ENCODE measurements at places on chromosomes 1 and 21.

GRCh38 chr1:168976267-168976666 is 130.2 kb upstream of the ATP1B1 start:
- no peak for DNase-seq

DNA sequence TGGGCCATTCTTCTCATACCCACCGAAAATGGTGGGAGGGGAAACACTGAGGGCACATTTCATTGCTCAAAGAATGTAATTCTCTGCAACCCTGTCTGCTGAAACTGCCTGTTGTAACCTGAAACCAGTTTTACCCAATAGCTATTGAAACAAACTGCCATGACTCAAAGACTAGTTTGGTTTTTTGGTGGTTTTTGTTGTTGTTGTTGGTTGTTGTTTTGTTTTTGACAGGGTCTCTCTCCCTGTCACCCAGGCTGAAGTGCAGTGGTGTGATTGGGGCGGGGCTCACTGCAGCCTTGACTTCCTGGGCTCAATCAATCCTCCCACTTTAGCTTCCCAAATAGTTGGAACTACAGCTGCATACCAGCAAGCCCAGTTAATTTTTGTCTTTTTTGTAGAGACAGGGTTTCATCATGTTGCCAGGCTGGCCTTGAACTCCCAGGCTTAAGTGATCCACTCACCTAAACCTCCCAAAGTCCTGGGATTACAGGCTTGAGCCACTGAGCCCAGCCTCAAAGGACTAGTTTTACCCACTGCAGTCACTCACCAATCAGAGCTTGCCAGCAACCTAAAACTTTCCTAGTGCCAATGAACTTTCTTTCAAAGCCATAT is 2.1 kb upstream of the IPP start:
- DNase-seq: no peak

GRCh38 chr1:56578963-56579875 is at the start of gene PLPP3:
Gene PLPP3, minus strand, starts transcription at chr1:56579563. Its CDS starts 547 bp downstream, at chr1:56579016.
- peak; percentile 10 for DNase-seq

- no peak for DNase-seq
These were observed 27.1 kb upstream of the LEPR start for GRCh38 chr1:65393347-65393746.

DNA sequence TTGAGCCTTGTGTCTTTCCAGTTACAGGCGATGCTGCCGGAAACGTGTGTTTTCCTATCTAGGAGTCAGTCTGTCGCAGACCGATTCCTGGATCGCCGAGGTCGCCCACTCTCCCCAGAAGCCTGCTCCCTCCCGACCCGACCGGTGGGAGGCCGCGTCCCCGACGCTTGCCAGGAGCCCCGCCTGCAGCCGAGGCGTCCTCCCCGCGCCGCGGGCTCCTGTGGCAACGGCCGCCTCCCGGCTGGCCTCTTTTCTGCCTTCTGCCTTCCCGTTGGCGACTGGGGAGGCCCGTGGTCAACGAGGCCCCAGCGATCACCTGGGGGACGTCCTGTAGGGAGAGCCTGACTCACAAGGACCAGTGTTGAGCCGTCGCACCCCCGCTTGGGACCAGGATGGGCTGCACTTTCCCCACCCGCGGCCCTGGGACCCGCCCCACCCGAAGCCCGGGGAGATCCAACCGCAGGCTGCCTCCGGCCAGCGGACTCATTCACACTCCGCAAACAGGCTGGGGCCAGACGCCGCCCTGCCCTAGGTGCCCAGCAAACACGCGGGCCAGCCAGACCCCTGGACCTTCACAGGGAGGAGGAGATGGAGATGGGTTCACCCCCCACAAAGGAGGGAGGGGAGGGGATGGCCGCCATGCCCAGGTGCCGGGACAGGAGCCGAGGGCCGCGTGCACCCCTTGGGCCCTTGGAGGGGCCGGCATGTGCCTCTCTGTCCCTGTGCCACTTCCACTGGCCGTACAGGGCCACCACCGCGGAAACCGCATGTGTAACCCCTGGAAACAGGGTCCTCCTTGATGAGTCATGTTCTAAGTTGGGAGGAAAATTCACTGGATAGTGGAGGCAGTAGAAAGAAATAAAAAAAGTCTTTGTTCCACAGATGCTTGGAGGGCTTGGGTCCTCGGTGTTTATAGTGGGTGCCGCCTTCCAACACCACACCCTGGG is 7.2 kb upstream of the COL6A1 start:
- DNase-seq: no peak

DNA sequence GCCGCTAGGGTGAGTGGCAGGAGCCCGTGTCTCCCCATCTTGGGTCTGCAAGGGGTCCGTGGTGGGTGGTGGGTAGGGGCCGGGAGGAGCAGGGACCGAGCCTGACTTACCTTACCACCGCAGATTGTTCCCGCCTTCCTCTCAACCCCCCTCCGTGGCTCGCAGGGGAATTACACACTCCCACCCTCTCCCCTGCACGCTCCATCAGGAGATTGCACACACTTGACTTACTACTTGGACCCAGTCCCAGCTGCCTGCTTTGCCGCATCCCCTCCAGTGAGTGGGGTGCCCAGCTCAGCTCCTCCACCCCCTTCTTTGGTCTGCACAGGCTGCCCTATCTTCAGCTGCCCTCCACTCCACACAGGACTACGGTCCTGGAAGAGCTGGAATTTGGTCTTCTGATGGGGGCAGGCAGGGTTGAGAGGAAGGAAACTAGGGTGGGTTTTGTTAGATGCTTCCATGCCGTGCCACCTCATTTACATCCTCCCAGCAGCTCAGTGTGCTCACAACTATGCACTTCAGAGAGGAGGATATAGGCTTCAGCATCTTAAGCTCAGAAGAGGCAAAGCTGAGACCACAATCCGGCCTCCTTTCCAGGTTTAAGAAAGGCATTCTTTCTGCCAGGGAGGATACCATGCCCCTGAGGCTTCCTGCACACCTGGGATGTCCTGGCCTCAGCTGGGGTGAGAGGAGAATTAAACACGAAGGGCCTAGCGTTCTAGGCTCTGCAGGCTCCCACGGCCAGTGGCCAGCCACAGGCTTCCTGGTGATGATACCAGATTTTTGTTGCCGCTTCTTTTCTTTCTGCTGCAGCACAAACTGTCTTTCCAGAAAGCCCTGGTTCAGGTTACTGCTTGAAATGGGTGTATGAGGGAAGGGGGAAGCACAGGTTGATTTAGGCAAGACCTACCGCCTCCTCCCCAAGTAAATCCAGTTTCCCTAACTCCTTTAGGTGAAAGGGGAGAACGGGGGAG is 2.3 kb downstream of the KCNC4 start:
- no peak for DNase-seq

DNA sequence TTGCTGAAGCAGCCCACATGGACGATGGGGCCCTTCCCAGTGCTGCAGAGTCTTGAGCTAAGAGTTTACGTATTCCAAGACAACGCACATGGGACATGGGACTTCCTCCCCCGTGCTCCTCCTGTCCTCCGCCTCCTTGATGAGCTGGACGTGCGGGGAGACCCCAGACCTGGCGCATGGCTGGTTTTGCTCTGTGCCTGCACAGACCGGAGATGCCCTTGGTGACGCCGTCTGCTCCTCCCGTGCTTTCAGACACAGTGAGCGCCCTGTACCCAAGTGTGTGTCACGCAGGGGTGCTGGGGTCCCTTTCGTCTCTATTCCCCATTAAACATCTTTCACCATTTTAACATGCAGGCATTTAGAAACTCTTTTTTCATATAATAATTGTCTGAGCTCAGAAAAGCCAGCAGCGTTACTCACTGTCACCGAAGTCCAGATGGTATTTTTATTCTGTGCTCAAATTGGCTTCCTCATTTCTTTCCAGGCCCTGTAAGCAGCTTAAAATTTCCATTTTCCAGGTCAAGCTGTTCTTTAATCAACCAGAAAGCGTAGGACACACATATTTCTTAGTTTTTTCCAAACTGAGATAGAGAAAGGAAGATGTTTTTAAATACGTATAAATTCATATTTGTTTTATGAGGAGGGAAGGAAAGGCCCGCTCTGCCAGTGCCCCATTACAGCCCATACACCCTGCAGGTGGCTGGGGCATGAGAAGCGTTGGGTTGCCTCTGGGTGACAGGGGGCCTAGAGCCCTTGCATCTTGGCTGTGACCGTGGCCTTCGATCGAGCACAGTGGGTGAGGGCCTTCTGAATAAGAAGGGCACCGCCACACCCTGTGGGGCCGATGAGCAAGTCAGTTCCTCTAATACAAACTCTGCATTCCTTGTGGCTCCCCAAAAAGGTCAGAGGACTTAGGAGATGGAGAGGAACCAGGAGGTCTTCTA is 17.9 kb upstream of the ZBTB21 start:
- no peak for DNase-seq

- no peak for DNase-seq
These were observed 70.1 kb upstream of the EDEM3 start for GRCh38 chr1:184824691-184825323.

GRCh38 chr1:53987880-53988279 is 30.1 kb downstream of the LDLRAD1 start:
- DNase-seq: no peak

GRCh38 chr1:232635778-232636356 is 5.9 kb upstream of the SIPA1L2 start:
- DNase-seq: no peak

DNA sequence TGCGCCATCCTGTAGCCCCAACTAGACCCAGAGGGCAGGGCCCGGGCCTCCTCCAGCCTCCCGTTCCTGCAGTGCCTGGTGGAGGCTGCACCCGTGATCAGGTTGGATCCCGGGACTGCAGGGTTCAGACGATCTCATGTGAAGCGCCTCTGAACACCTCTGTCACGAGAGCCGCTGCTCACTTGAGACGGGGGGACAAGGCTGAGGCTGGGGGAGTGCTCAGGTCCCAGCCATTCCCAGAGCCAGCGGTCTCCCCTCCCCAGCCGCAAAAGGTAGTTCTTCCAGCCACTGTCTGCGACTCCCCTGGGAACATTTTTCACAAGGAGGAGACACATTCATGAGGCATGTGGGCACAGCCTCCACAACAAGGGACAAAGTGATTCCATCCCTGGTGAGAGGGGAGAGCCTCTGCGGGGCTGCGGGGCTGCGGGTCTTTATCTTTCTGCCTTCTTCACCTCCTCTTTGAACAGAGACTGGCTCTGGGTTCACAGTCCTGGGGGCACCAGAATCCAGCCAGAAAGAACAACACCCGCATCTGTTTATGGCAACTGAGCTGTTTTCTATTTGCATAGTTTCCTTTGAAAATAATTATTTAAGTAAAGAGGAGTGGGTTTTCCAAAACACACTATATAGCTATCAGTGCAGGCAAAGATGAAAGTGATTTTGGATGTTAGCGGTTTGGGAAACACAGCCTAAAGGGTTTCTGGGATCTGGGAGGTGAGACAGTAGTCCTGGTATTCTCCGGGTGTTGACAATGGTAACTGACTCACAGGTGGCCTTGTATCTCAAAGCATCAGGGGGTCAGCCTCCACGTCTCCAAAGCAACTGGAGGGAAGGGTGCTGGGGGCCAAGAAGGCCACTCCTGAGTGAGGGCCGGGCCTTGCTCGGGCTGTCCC is 13.0 kb upstream of the LDLRAP1 start:
- DNase-seq: no peak

GRCh38 chr1:227372726-227373130 is 54.4 kb upstream of the CDC42BPA start:
- DNase-seq: no peak

GRCh38 chr1:15055736-15056415 is 97.7 kb upstream of the TMEM51 start:
- no peak for DNase-seq

GRCh38 chr1:21317035-21317689 is 26.9 kb upstream of the ECE1 start:
- no peak for DNase-seq

GRCh38 chr1:15426492-15427279 is 11.6 kb upstream of the CTRC start:
- no peak for DNase-seq

GRCh38 chr1:7591565-7591964 is 179.5 kb upstream of the VAMP3 start:
- no peak for DNase-seq

DNA sequence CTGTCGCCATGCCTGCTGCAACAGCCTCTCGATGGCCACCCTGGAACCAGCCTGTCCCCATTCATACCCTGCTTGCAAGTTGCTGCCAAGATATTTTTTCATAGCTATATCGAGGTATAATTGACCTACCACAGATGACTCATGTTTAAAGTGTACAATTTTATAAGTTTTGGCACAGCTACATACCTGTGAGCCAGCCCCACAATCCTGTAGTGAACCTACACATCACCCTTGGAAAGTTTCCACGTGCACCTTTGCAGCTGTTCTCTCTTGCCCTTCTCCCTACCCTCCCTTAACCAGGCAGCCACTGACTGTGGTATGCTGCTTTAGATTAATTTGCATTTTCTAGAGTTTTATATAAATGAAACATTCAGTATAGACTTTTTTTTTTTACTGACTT is 23.0 kb upstream of the KCNJ6 start:
- no peak for DNase-seq

- no peak for DNase-seq
These were observed 129.6 kb downstream of the DPYD start for GRCh38 chr1:97791251-97791650.

GRCh38 chr1:43447891-43448708 is 5.6 kb downstream of the HYI start:
- no peak for DNase-seq

- DNase-seq: no peak
These were observed 89.2 kb downstream of the CASZ1 start for GRCh38 chr1:10707208-10707607.

- no peak for DNase-seq
These were observed 17.2 kb upstream of the ZBTB8B start for GRCh38 chr1:32447469-32448185.

- no peak for DNase-seq
These were observed at the start of gene HSPG2 for GRCh38 chr1:21937034-21937371. Gene HSPG2, minus strand, starts transcription at chr1:21937310. Its CDS starts 93 bp downstream, at chr1:21937217.

GRCh38 chr21:34205811-34206571 is 132.6 kb downstream of the MRPS6 start:
- DNase-seq: no peak

DNA sequence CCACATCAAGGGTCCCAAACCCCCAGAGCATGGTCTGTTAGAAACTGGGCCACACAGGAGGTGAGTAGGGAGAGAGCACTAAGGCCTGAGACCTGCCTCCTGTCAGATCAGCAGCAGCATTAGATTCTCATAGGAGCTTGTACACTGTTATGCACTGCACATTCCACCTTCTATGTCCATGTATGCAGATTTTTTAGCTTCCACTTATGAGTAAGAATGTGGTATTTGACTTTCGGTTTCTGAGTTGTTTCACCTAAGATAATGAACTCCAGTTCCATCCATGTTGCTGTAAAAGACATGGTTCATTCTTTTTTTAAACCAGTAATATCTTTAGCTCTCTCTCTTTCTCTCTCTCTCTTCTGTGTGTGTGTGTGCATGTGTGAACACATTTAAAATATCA is 663 bp upstream of the GBP6 start:
- peak; percentile 87 for DNase-seq

DNA sequence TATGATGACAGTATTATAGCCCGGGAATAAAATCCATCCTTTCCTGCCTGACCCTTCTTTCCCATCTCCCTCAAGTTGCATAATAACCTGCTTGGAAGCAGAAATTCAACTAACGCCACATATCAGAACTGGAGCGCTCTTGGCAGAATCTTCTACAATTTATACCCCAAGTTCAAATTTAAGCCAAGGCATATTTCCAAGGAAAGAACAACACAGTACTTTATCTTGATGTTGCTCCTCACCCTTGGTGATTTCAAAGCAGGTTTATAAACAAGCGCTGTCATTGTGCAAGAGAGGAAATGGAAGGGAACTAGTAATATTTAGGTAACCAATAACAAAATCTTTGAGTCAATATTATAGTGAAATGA is 38.0 kb upstream of the PTGFRN start:
- no peak for DNase-seq
